ENCODE measurements at places on chromosomes 13 and 19.

DNA sequence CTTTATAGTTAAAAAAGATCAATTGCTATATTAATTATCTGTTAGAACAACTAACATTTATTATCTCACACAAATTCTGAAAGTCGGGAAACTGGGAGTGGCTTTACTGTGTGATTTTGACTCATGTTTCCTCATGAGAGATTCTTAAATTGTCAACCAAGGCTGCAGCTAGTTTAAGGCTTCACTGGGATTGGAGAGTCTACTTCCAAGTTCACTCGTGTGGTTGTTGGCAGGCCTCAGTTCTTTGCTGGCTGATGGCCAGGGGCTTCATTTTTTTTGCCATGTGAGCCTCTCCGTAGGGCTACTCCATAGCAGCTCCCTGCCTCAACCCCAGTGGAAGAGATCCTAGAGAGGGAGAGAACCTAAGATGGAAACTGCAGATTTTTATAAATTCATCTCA is 24.5 kb upstream of the LPAR6 start:
- DNase-seq: peak; percentile 49

DNA sequence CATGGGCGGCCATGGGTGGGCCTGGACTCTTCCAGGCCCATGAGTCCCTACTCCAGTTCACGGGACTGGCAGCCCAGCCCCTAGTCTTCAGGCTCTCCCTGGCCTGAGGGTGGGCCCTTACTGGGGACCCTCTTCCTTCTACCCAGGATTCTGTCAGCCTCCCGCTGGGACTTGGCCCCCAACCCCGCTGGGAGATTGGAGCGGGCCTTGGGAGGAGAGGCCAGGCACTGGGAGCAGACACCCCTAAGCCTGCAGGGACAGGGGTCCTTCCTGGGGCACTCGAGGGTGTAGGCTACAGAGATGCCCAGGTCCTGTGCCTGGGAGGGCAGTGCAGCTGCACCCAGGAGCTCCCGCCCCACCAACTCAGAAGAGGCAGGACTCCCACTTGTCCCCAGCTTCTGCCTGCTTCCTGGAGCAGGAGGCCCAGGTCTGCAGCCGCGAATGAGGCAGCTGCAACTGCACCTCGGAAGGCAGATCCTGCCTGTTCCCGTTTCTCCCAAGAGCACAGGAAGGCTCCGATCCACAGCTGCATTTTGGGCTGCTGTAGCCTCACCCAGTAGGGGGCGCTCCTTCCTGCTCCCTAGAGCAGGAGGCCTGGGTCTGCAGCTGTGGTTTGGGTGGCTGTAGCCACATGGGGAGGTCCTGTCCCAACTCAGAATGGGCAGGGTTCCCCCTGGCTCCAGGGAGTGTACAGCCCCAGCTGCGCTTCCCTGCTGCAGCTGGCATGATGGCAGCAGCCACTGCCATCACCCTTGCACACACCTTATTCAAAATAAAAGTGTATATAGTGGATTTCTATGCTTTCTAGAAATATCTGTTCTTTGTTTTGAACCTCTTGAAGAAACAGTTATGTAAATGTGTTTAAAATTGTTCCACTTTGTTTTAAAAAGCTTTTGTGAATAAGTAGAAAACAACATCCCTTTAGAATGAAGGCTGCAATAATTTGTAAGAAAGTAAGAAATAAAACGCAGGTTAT is 46.8 kb downstream of the TEX26 start:
- DNase-seq: peak; percentile 12

DNA sequence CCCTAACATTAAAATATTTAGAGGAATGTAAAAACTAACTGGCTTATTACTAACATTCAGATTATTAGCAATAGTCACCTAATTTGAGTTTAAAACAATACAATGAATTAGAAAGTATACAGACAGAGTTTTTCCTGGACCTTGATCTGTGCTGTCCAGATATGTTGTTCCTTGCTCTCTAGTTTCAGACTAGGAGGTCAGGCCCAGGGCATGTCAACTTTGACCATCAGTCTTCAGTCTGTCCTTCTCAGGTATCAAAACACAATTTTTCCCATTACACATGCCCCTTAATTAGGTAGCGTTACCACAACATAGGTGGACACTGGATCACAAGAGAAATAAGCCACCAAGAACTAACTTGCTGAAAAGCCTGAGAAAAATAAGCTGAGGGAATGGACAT is 197.0 kb downstream of the MAB21L1 start:
- no peak for DNase-seq

DNA sequence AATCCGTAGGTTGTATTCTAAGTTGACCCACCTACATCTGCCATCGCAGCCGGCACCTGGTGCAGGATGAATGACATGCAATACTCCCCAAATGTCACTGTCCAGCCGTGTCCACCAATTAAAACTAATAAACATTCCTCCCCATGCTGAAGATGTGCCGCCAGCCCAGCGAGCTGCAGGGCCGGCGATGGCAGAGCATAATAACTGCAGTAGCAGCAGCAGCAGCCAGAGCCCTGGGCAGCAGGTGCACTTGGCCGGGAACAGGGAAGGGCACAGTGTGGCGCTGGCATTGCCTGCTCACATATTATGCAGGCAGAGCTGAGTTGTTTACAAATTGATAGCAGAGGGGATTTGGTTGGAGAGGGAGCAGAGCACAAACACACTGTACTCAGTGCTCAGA is 754.9 kb downstream of the OLFM4 start:
- DNase-seq: peak; percentile 0

DNA sequence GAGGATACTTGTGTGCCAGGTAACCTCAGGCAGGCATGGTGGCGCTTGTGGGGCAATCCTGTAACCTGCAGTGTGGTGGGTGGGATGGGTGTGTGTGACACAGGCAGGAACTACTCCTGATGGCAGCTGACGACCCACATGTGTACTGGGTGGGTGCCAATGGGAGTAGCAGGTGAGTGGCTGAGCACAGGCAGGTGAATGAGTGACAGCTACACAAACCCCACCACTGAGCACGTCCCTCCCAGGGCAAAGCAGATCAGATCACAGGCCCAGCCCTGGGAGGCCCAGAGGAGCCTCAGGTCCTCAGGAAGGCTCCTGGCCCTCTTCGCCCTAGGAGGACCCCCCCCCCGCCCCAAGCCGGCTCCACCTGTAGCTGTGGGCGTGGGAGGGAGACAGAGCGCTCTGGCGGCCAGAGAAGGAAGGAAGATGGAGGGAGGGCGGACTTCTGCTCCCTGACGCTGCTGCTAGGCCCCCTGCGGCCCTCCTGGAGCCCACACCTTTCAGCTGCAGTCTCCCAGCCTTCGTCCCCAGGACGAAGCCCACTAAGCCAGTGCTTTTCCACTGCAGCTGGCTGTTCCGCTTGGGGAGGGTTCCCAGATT is 1.3 kb upstream of the ZNF181 start:
- DNase-seq: no peak

DNA sequence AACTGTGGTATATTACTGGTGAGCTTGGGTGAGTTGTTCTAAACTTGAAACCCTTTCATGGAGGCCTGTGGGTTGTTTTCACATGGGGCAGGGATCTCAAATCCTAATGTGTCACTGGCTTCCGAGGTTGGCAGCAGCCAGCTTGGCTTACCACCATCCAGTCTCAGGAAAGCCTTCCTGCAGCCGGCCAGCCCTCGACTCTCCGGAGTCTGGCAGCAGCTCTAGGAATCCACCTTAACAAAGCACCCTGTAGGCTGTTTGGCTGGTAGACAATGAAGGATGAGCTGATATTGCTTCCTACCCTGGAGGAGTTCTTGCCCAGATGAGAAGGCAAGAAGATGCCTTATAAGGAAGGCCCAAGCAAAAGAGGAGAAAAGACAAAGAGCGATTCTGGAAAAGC is 188.3 kb downstream of the KLF12 start:
- no peak for DNase-seq

DNA sequence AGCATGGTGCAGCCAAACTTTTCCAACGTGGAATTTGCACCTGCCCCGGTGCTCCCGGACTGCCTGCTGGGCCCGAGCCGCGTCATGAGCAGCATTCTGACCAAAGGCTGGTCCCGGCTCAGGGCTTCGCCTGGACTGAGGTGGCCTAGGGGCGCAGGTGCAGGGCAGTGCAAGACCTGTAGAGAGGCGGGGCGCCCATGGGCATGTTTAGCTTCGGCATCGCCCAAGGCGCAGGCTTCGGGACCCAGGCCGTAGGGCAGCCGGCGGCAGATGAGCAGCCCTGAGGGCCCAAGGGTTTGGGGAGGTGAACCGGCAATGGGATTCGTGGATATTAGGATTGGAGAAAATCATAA is 23.8 kb downstream of the LRFN3 start:
- DNase-seq: no peak

Measured in NCI-H446 (cell line).